Mesenchymal stem cell (in vitro differentiated cells and primary cell): ENCODE measurements at places on chromosomes 16 and 17.

DNA sequence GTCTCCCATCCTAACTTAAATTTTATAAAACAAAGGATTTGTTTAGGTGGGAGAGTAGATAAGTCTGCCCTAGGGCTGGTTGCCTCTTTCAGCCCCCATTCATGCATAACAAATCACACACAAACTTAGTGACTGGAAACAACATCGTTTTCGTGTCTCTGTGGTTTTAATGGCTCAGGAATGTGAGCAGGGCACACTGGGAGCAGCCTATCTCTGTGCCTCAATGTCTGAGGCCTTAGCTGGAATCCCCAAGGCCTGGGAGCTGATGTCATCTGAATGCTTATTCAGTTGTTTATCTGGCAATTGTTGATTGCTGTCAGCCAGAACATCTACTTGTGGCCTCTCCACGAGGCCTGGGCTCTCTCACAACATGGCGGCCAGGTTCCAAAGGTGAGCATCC, 101.9 kb upstream of the HSBP1 start:
- DNase-seq = peak; percentile 77

DNA sequence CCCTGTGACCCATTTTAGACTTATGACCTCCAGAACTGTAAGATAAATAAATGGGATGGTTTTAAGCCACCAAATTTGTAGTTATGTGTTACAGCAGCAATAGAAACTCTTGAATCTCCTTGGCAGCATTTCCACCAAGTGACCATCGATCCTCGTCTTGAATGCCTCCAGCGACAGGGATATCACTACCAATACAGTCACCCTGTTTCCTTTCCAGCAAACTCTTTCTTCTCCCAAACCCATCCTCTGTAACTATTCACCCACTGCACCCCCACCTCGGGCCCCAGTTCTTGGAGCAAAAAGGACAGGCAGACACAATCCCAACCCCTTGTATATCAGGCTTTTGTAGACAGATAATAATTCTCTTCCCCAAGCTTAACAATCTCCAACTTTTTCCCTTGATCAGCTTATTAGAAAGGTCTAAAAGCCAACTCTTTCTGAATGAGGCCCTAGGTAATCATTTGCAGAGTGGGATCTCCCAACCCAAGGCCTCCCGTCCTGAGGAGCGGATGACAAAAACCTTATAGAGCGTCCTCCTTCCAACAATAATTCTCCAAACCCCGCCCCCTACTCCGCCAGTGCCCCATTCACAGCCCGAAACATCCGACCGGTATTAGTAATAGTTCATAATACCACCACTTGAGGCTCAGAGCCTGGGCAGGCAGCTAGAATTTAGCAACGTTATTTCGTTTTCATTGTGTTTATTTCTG, 14.7 kb upstream of the PLLP start:
- DNase-seq = no peak

DNA sequence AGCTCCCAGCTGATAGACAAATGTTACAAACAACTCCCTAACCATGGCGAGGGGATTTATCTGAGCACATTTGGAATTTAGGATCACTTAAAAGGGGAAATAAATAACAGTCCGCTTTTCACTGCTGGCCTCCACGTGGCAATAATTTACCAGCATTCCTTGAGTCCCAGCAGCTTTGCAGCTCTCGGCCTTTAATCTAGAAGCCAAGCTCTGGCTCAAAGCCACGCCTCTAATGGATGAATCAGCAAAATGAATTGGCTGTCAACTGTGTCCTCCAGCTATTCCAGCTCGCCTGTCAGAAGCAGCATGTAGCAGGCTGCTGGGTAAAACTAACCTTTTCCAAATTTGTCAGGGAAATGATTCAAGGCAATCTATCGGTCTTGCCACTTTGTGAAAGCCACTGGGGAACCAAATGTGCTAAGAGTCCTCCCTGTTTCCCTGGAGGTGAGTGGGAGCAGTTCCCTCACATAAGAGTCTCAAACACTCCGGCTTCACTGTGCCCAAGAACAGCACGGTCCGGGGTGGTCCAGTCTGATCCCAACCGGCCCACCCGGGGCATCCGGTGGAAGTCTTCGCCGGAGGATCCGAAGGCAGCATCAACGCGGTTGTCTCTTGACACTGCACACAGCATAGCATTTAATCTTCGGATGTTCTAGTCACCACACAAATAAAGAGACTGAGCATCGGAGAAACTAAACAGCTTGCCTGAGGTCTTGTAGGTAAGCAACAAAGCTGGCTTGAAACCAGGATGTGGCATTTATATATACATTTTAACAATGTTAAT, 143.3 kb downstream of the PARN start:
- DNase-seq = peak; percentile 92

GRCh38 chr16:56334761-56335160, 90.6 kb downstream of the AMFR start:
- no peak for DNase-seq

DNA sequence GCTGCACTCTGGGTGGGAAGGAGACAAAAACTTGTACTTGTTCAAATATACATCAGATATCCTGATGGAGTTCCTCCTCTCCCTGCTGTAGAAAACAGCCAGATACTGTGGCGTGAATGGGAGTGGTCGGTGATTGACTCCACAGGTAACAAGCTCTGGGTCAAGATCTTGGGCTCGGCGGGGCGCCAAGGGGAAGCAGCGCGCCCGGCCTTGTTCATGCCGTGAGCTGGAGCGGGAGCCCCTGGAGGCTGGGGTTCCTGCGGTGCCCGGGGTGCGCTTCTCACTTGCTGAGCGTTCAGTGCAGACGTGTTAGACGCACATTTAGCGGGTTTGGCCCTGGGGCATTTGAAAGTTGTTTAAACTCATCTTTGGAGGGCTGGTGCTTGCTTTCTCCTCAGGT, 44.4 kb downstream of the BANP start:
- DNase-seq = no peak

DNA sequence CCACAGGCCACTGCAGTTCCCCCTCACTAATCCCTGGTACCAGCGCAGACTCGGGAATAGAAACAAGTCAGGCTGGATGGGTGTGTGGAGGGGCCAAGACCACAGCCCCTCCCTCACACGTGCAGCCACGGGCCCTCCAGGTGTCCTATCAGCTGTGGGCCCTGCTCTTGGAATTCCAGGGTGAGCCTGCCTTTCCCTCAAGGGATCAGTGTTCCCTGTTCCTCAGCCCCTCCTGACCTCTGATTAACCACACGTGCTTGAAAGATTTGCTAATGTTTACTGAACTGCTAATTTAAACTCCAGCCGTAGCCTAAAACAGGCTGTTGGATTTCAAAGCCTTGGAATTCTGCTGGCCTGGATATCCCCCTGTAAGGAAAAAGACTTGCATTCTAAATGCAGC, 146.4 kb downstream of the SOCS1 start:
- DNase-seq = peak; percentile 80

DNA sequence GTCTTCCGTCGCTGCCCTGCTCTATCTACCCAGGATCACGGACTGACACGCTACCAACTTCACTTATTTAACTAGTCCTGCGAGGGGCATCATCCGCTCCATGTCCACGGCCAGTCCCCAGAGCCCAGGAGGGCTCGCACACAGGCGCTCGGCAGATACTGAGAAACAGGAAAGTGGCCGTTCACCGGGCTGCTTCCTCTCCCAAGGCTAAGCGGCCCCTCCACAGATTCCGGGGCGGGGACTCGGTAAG, 388 bp downstream of the OXLD1 start:
- DNase-seq = peak; percentile 68

GRCh38 chr17:33390479-33391176, 97.5 kb upstream of the ASIC2 start:
- DNase-seq = peak; percentile 99

DNA sequence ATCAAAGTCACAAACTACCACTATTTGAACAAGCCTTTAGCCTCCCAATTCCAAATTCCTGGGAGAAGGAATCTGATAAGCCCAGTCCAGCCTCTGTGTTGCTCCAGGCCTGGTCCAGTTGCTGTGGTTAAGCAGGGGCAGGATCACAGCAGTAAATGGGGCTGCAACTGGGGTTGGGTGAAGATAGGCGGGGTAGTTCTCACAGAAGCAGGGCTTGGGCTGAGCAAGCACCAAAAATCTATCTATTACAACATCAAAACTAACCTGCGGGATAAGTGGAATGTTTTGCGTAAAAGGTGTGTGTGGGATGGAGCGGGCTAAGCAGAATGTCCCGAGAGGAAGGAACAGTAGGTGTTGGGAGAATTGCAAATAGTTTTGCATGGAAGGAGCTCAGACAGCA, 23.0 kb upstream of the RNF135 start:
- DNase-seq = no peak

- DNase-seq = no peak
These were observed 193.8 kb downstream of the RAB11FIP4 start for GRCh38 chr17:31585280-31585630.

GRCh38 chr16:8632675-8633182, 11.2 kb downstream of the METTL22 start:
- DNase-seq = no peak

- no peak for DNase-seq
These were observed 8.5 kb downstream of the TUBG1 start for GRCh38 chr17:42617956-42618431.

GRCh38 chr16:78125112-78125844, 25.8 kb downstream of the WWOX start:
- DNase-seq = no peak

DNA sequence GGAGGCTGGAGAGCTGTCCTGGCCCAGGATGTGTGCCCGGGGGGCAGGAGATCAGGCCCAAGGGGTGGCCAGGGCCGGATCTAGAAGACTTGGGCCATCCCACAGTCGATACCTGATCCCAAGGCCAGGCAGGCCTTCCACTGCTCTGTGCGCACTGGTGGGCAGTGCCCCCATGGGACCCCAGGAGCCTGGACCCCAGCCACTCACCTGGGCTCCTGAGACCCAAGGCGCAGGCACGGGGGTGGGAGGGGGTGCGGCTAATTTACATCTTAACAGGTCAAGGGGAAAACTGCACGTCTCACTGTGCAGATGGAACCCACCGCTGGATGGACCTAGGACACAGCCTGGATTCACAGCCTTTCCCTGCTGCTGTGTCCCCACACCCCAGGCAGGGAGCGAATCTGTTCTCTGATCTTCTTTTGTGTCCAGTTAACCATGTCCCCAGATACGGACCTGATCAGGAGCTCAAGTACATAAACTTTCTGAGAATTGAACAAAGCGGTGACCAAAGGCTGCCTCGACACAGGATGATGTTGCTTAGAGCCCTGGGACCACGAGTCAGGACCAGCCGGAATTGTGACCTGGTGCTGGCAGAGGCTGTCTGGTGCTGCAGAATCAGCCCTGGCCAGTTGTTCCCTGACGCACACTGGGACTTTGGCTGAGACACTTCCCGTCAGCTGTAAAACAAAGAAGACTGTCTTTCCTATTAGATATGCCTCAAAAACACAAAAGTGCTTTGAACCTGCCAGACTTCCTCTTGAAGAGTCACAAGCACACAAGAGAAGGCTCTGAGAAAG, 60.6 kb downstream of the TNFRSF13B start:
- no peak for DNase-seq

DNA sequence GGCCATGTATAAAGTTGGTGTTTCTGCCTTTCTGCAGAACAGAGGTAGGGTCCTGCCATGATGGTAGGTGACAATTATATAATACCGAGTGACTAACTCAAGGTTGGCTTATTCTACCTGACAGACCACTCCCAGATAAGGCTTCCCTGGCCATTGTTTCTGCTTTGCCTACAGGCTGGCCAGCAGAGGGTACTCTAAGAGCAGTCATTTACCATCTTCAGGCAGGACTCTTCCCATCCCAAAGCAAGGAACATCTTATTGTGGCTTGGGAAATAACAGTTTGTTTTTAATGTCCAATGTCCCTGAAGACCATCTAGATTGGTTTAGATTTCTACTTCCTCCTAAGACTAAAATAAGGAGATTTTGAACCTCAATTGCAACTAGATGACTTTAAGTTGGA, 74.1 kb downstream of the SNX11 start:
- peak; percentile 50 for DNase-seq

GRCh38 chr16:30761928-30762902, at the start of the genes CFAP119 and RNF40:
Gene CFAP119 (minus strand): TSS chr16:30762062. CDS start chr16:30761748, 314 bp downstream.
Gene RNF40 (plus strand): TSS chr16:30762322. CDS start chr16:30762546, 224 bp downstream.
- peak; percentile 99 for DNase-seq
